MCF 10A (cell line): ENCODE measurements at places on chromosomes 12 and 14. TPM values are rescaled to one million over a fixed set of nuclear protein-coding genes. Genes with fewer than 3 reads are reported as not detected.
A peak's percentile ranks its signal among the peaks of the same experiment; 100 is the strongest.

DNA sequence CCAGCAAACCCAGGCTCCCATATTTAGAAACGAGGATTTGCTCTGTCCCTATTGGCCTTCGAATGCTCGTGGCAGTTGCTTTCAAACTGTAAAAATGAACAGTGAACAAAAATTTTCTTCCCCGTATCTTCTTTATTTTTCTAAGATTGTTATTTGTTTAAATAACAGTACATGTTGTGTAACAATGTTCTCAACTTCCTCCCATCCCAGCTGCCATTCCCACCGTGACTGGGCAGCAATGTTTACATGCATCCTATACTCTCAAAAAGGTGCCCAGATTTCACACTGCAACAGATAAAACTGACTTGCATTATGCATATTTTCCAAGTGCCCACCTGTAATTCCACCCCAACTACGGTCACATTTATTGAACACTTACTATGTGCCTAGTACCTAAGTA is 12.8 kb downstream of the VCPKMT start:
- no peak for DNase-seq

GRCh38 chr12:130308393-130308792 is 29.3 kb upstream of the PIWIL1 start:
- DNase-seq: no peak

GRCh38 chr12:103771466-103771865 is 69.6 kb downstream of the NT5DC3 start:
- DNase-seq: peak; percentile 66

DNA sequence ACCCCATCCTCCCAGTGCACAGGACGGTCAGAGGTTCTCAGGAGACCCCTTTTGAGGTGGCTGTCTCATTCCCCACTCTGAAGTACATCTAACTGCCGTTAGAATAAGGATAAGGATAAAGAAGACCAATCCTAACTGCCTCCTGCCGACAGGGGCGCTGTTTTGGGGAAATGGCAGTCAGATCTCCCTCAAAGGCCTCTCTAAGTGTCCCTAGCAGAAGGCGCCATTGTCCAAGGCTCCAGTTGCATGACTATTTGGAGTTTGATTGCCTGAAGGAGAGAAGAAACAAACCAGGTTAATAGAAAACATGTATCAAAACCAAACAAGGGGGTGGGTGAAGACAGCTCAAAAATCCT is 29.1 kb upstream of the KLRB1 start:
- DNase-seq: no peak

GRCh38 chr12:3319723-3320492 is 171.1 kb upstream of the PRMT8 start:
- DNase-seq: no peak

GRCh38 chr12:52413202-52413601 is 7.1 kb upstream of the KRT82 start:
- DNase-seq: no peak

- DNase-seq: no peak
These were observed 125.4 kb downstream of the SNAPC1 start for GRCh38 chr14:61887628-61888027.

GRCh38 chr12:79344855-79345847 is 345.6 kb downstream of the PAWR start:
- DNase-seq: peak; percentile 73

Gene BMP4
- 0.28 and 0.54 TPM in 2 replicates for total RNA-seq

Gene IL23A
- total RNA-seq: 0.61 and 1.7 TPM in 2 replicates

Gene CELA1
- total RNA-seq: not detected in 2 replicates

Gene SVOP
- not detected in 2 replicates for total RNA-seq

Gene TGM1
- 16.9 and 26.2 TPM in 2 replicates for total RNA-seq

Gene CD69
- total RNA-seq: not detected in 2 replicates
